ENCODE measurements at places on chromosomes 1 and 21. TPM values are rescaled to one million over a fixed set of nuclear protein-coding genes. Genes with fewer than 3 reads are reported as not detected.

DNA sequence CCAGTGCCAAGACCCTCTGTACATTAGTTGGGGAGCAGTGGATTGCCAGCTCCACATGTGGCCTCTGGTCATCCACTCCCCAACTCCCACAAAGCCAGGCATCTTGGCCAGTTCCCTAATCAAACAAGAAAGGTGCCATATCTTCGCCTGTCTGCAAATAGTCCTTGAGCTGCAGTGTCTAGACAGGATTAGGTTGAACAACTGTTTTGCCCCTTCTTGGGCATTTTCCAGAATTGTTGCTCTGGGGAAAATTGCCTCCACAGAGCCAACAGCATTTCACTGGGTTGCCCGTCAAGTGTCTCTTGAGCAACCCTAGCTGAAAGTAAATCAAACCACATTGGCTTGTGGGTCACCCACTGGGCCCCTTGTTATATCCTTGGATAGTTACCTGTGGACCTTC lies 109.3 kb downstream of the GDAP2 start:
- no peak for DNase-seq
- H3K27me3 ChIP-seq, result peaks cover 9% of the 10 kb centered on the region
- H3K4me1 ChIP-seq, result no peaks in the 10 kb centered on the region

DNA sequence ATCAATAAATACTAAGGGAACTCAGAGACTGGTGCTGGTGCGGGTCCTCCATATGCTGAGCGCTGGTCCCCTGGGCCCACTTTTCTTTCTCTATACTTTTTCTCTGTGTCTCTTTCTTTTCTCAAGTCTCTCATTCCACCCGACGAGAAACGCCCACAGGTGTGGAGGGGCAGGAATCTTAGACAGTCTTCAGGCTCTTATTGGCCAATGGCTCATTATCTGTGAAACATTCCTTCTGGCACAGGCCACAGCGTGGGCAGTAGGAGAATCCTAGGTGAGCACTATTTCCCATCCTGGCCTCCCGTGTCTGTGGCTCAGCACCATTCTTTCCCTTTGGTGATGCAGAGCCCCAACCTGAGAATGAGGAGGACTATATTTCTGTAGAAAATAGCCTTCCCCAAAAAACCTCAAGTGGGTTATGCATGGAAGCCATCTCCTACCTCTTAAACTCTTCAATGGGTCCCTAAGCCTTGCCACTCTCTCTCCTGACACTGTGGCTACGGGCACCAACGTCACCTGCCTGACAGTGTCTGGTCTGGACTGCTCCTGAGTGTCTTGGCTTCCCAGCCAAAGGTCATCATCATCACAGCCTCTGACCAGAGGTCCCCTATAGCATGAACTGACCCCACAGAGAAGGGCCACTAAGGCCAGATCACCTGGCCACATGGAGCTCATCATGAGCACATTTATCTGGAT lies 6.2 kb upstream of the SLAMF1 start:
- DNase-seq, result no peak
- peaks cover 27% of the 10 kb centered on the region for H3K4me1 ChIP-seq
- H3K36me3 ChIP-seq, result no peaks in the 10 kb centered on the region
- no peak overlapping the region for H3K4me3 ChIP-seq
- H3K27me3 ChIP-seq, result no peaks in the 10 kb centered on the region

DNA sequence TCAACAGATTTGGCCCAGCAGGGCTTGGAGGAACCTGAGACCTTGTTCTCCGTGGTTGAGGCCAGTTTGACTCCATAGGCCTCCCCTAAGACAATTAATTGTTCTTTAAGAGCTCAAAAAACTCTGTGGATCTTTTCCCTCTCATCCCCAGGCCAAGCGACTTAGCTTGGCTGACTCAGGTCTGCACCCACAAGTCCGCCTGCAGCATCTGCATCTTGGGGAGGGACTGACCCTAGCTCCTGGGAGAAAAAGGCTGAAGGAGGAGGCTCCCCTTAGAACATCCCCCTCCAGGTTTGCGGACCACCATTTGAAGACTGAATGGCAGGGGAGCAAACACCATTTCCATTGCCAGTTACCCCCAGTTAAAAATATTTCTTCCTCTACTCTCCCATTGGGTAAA lies 1.5 kb upstream of the HES2 start:
- no peaks in the 10 kb centered on the region for H3K36me3 ChIP-seq
- H3K27ac ChIP-seq, result no peak overlapping the region
- H3K4me1 ChIP-seq, result no peaks in the 10 kb centered on the region
- peaks cover 30% of the 10 kb centered on the region for H3K27me3 ChIP-seq

SERPINC1 gene
- not detected for total RNA-seq

DNA sequence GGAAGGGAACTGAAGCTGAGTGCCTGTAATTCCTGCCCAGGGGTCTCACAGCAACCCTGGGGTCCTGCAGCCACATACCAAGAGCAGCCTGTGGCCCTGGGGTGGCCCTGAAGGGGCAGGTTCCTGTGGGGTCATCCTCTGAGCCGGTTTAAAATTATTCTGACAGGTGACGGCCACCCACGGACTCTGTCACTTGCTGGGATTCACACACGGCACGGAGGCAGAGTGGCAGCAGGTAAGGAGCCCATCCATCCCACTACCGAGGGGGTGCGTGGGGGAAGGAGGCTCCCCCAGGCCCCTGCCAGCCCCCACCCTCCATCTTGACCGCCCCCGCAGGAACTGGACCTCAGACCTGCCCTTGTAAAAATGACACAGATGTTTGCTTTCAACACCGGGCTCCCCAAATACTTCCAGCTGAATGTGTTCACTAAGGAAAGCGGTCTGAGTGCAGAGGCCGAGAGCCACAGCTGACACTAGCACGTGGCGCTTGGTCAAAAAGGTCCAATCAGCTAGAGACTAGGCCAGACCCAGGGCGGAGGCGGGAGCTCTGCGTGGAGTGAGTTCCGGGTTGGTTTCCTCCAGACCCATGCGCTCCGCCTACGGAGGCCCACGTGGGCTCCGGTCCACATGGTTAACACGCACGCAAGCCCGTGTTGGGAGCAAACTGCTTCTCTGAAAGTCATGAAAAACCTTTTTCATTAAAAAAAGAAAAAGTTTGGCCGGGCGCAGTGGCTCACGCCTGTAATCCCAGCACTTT lies 10.0 kb downstream of the YBEY start:
- H3K4me1 ChIP-seq, result peaks cover 17% of the 10 kb centered on the region
- no peak overlapping the region for H3K4me3 ChIP-seq
- H3K36me3 ChIP-seq, result no peaks in the 10 kb centered on the region
- no peak overlapping the region for H3K27ac ChIP-seq

CATSPER4 gene
- total RNA-seq, result not detected

- peak overlapping the region; percentile 63 for H3K27ac ChIP-seq
- peaks cover 3% of the 10 kb centered on the region for H3K27me3 ChIP-seq
- DNase-seq, result no peak
- peaks cover 25% of the 10 kb centered on the region for H3K4me1 ChIP-seq
- no peaks in the 10 kb centered on the region for H3K36me3 ChIP-seq
- H3K4me3 ChIP-seq, result peak overlapping the region; percentile 57
These were observed 29.8 kb upstream of the TADA1 start for GRCh38 chr1:166905900-166906299.

- DNase-seq, result no peak
- no peaks in the 10 kb centered on the region for H3K4me1 ChIP-seq
- peaks cover 18% of the 10 kb centered on the region for H3K27me3 ChIP-seq
- H3K4me3 ChIP-seq, result no peak overlapping the region
- no peaks in the 10 kb centered on the region for H3K36me3 ChIP-seq
- H3K27ac ChIP-seq, result no peak overlapping the region
These were observed 76.0 kb upstream of the DPYD start for GRCh38 chr1:97996880-97997279.

- H3K27me3 ChIP-seq, result peaks cover 15% of the 10 kb centered on the region
- peak overlapping the region; percentile 2 for H3K4me3 ChIP-seq
- peaks cover 5% of the 10 kb centered on the region for H3K4me1 ChIP-seq
- peak; percentile 59 for DNase-seq
These were observed 13.0 kb downstream of the WNT9A start for GRCh38 chr1:227934476-227935313.

GRCh38 chr1:9317591-9318417 lies 25.1 kb downstream of the SPSB1 start:
- DNase-seq, result no peak
- H3K4me3 ChIP-seq, result no peak overlapping the region
- no peaks in the 10 kb centered on the region for H3K27me3 ChIP-seq
- peaks cover 8% of the 10 kb centered on the region for H3K4me1 ChIP-seq
- no peaks in the 10 kb centered on the region for H3K36me3 ChIP-seq
- no peak overlapping the region for H3K27ac ChIP-seq

All from natural killer cell treated with Interleukin-12 subunit alpha and Interleukin-12 subunit beta and Interleukin-15 and Interleukin-18, amount 100 ng/mL, for 72 hours (primary cell).